ENCODE measurements at places on chromosomes 3 and 15. TPM values are rescaled to one million over a fixed set of nuclear protein-coding genes. Genes with fewer than 3 reads are reported as not detected.
A peak's percentile ranks its signal among the peaks of the same experiment; 100 is the strongest.

- H3K4me3 ChIP-seq = no peak overlapping the region
- H3K27me3 ChIP-seq = no peaks in the 10 kb centered on the region
- peaks cover 26% of the 10 kb centered on the region for H3K4me1 ChIP-seq
- H3K36me3 ChIP-seq = no peaks in the 10 kb centered on the region
- peak; percentile 48 for DNase-seq
- H3K27ac ChIP-seq = peak overlapping the region; percentile 46
Measured at GRCh38 chr15:45393851-45394250, 15.5 kb upstream of the GATM start.

GRCh38 chr3:170049146-170050000 is 11.6 kb downstream of the GPR160 start:
- no peak for DNase-seq
- no peaks in the 10 kb centered on the region for H3K27me3 ChIP-seq

- no peaks in the 10 kb centered on the region for H3K36me3 ChIP-seq
- no peak overlapping the region for H3K27ac ChIP-seq
Measured at GRCh38 chr3:38985581-38985980, 66.2 kb downstream of the SCN11A start.

- no peaks in the 10 kb centered on the region for H3K27me3 ChIP-seq
- no peak for DNase-seq
- H3K27ac ChIP-seq = no peak overlapping the region
- no peak overlapping the region for H3K4me3 ChIP-seq
Measured at GRCh38 chr15:78175330-78175729, 26.2 kb downstream of the IDH3A start.

GRCh38 chr3:161252143-161252542 is 31.0 kb downstream of the NMD3 start:
- peaks cover 6% of the 10 kb centered on the region for H3K4me1 ChIP-seq
- H3K27me3 ChIP-seq = no peaks in the 10 kb centered on the region
- no peak for DNase-seq
- H3K4me3 ChIP-seq = no peak overlapping the region

GRCh38 chr3:49602877-49603411 is 48.7 kb downstream of the BSN start:
- H3K36me3 ChIP-seq = no peaks in the 10 kb centered on the region
- no peak overlapping the region for H3K27ac ChIP-seq
- H3K27me3 ChIP-seq = no peaks in the 10 kb centered on the region

GRCh38 chr3:111781561-111782446 is 77.3 kb upstream of the PHLDB2 start:
- no peak for DNase-seq
- peaks cover 53% of the 10 kb centered on the region for H3K4me1 ChIP-seq
- no peak overlapping the region for H3K27ac ChIP-seq
- no peaks in the 10 kb centered on the region for H3K27me3 ChIP-seq
- H3K4me3 ChIP-seq = no peak overlapping the region

- peaks cover 10% of the 10 kb centered on the region for H3K4me1 ChIP-seq
- DNase-seq = no peak
- no peak overlapping the region for H3K4me3 ChIP-seq
Measured at GRCh38 chr15:58686286-58686685, 63.2 kb downstream of the ADAM10 start.

DNA sequence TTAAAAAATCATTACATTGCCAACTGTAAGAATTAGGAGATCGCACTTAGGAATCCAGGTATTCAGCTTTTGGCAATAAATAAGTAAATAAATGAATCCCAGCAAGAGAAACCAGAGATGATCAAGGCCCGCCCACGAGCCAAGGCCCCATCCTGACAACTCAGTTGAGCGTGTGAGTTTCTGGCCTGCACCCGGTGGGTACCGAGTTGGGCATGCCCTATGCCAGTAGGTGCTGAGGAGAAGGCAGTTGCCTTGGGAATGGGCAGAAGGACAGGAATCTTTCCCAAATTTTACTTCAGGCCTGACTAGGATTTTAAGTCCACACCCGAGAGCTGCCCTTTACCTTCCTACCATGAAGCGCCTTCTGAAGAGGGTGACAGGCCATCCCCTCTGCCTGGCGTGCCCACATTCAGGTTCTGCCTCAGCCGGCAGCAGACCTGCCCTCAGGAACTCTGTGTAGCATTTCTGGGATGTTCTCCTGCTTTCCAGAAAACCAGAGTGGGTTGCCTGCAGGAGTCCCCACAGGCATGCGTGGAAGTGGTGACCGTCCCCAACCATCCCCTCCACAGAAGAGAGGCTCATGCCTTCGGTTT is 99.3 kb upstream of the ALDH1A3 start:
- H3K27ac ChIP-seq = no peak overlapping the region
- DNase-seq = no peak
- no peaks in the 10 kb centered on the region for H3K27me3 ChIP-seq
- no peak overlapping the region for H3K4me3 ChIP-seq

DNA sequence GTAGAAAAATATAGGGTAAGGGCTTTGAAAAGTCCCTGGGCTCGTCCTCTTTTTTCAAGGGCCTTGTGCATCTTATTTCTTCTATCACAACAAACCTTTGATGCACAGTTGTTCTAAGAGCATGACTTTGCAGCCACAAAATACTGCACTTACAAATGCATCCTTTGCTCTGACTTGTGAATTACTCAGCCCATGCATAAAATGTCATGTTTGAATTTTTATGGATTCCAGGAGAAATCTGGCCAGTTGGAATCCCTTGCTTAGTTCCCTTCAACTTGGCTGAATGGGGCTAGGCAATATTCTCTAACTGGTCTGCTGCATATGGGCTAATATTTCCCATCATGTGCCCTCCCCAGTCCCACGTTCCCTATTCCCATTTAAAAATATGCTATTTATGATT is 523.9 kb upstream of the RGMA start:
- H3K36me3 ChIP-seq = no peaks in the 10 kb centered on the region
- H3K4me3 ChIP-seq = no peak overlapping the region
- no peaks in the 10 kb centered on the region for H3K27me3 ChIP-seq
- H3K27ac ChIP-seq = no peak overlapping the region
- H3K4me1 ChIP-seq = no peaks in the 10 kb centered on the region

GRCh38 chr15:52673312-52673711 is 5.9 kb downstream of the ATOSA start:
- H3K27me3 ChIP-seq = no peaks in the 10 kb centered on the region
- DNase-seq = no peak
- H3K27ac ChIP-seq = no peak overlapping the region
- peaks cover 9% of the 10 kb centered on the region for H3K4me1 ChIP-seq

DPPA2 gene
- not detected for total RNA-seq

CADPS gene
- not detected for total RNA-seq

MESP2 gene
- 0.70 TPM for total RNA-seq

SPRED1 gene
- total RNA-seq = 10.4 TPM

Measured in Caco-2 (cell line).